Fibroblast of the aortic adventitia (primary cell): ENCODE measurements at places on chromosomes 13 and 19. TPM values are rescaled to one million over a fixed set of nuclear protein-coding genes. Genes with fewer than 3 reads are reported as not detected.

Gene CGB3
- total RNA-seq = not detected in 2 replicates

Gene KIR2DL1
- total RNA-seq = not detected in 2 replicates

Gene GRIN2D
- 1.2 and 2.2 TPM in 2 replicates for total RNA-seq

Gene PLPP2
- 15.7 and 16.6 TPM in 2 replicates for total RNA-seq

Gene TTYH1
- not detected in 2 replicates for total RNA-seq

Gene CRX
- total RNA-seq = not detected in 2 replicates

Gene TMEM38A
- total RNA-seq = 1.4 and 3.3 TPM in 2 replicates

Gene KEAP1
- 62.5 and 130 TPM in 2 replicates for total RNA-seq

Gene ZNF566
- 11.6 TPM in 2 replicates for total RNA-seq

Gene CRB3
- total RNA-seq = not detected in 2 replicates

Gene IFI30
- 0.90 and 23.1 TPM in 2 replicates for total RNA-seq

Gene ZNF112
- total RNA-seq = 5.8 and 8.7 TPM in 2 replicates

Gene C1QTNF9
- not detected in 2 replicates for total RNA-seq

Gene CAMSAP3
- total RNA-seq = not detected in 2 replicates

Gene SHANK1
- total RNA-seq = 2.6 and 4.2 TPM in 2 replicates

Gene SERPINE3
- total RNA-seq = not detected in 2 replicates

Gene ZNF345
- total RNA-seq = 5.5 and 9.6 TPM in 2 replicates

Gene THOP1
- 46.4 and 70.0 TPM in 2 replicates for total RNA-seq

Gene ZNF681
- total RNA-seq = 0.25 and 0.36 TPM in 2 replicates

Gene AZU1
- not detected in 2 replicates for total RNA-seq

Gene C19orf85
- total RNA-seq = not detected in 2 replicates

Gene ICAM5
- total RNA-seq = 1.2 and 4.4 TPM in 2 replicates

Gene ZNF556
- 0.08 TPM in 1 of 2 replicates, not detected in the other for total RNA-seq

Gene TSSK6
- total RNA-seq = 1.9 and 4.3 TPM in 2 replicates

Gene WDR87
- not detected in 2 replicates for total RNA-seq

Gene KIR2DL4
- not detected in 2 replicates for total RNA-seq

Gene SLC35E1
- 30.4 and 32.0 TPM in 2 replicates for total RNA-seq

Gene ZNF836
- total RNA-seq = 11.3 and 11.8 TPM in 2 replicates

Gene EPSTI1
- 2.0 and 15.7 TPM in 2 replicates for total RNA-seq

Gene SULT2A1
- total RNA-seq = not detected in 2 replicates

Gene KLK1
- not detected in 2 replicates for total RNA-seq

Gene FGF14
- 1.4 TPM in 1 of 2 replicates, not detected in the other for total RNA-seq

Gene TPTE2
- not detected in 2 replicates for total RNA-seq

Gene BEST2
- total RNA-seq = not detected in 2 replicates

Gene LRRC4B
- total RNA-seq = not detected in 2 replicates

Gene ZNF225
- 6.1 and 10.8 TPM in 2 replicates for total RNA-seq

Gene F2RL3
- total RNA-seq = not detected in 2 replicates

Gene ZNF878
- total RNA-seq = not detected in 2 replicates

Gene SLITRK6
- 0.18 and 0.57 TPM in 2 replicates for total RNA-seq

Gene APOE
- 1.6 and 309 TPM in 2 replicates for total RNA-seq

Gene FPR3
- not detected in 2 replicates for total RNA-seq

Gene BLOC1S3
- total RNA-seq = 7.7 and 16.1 TPM in 2 replicates

Gene TMEM161A
- 6.7 and 9.3 TPM in 2 replicates for total RNA-seq

Gene GIPR
- total RNA-seq = 0.57 TPM in 1 of 2 replicates, not detected in the other

Gene NPAS1
- total RNA-seq = 0.49 and 2.1 TPM in 2 replicates

Gene RETN
- not detected in 2 replicates for total RNA-seq

Gene CFAP97D2
- total RNA-seq = not detected in 2 replicates

Gene CD209
- not detected in 2 replicates for total RNA-seq

Gene PGLYRP2
- not detected in 2 replicates for total RNA-seq

Gene TNFSF13B
- 5.6 and 60.8 TPM in 2 replicates for total RNA-seq

Gene FCAR
- not detected in 2 replicates for total RNA-seq

Gene ZNF227
- total RNA-seq = 14.1 and 18.3 TPM in 2 replicates

Gene ZNF568
- total RNA-seq = 13.5 and 24.7 TPM in 2 replicates

Gene TNNT1
- 1.1 and 4.3 TPM in 2 replicates for total RNA-seq

Gene ZNF256
- 2.5 and 7.7 TPM in 2 replicates for total RNA-seq

Gene DYRK1B
- total RNA-seq = 15.5 and 21.8 TPM in 2 replicates

Gene FBN3
- not detected in 2 replicates for total RNA-seq

Gene TRAPPC5
- total RNA-seq = 26.3 and 38.8 TPM in 2 replicates
